Umbilical cord (tissue), 2 donors: ENCODE measurements at places on chromosomes 12 and 14. TPM values are rescaled to one million over a fixed set of nuclear protein-coding genes. Genes with fewer than 3 reads are reported as not detected.

Gene CIDEB
- total RNA-seq: 4.8 TPM

- no peak for DNase-seq
Observed at GRCh38 chr12:10909462-10909861, at the start of gene TAS2R13. Gene TAS2R13 (minus strand): TSS chr12:10909562. CDS start chr12:10909298, 264 bp downstream.

DNA sequence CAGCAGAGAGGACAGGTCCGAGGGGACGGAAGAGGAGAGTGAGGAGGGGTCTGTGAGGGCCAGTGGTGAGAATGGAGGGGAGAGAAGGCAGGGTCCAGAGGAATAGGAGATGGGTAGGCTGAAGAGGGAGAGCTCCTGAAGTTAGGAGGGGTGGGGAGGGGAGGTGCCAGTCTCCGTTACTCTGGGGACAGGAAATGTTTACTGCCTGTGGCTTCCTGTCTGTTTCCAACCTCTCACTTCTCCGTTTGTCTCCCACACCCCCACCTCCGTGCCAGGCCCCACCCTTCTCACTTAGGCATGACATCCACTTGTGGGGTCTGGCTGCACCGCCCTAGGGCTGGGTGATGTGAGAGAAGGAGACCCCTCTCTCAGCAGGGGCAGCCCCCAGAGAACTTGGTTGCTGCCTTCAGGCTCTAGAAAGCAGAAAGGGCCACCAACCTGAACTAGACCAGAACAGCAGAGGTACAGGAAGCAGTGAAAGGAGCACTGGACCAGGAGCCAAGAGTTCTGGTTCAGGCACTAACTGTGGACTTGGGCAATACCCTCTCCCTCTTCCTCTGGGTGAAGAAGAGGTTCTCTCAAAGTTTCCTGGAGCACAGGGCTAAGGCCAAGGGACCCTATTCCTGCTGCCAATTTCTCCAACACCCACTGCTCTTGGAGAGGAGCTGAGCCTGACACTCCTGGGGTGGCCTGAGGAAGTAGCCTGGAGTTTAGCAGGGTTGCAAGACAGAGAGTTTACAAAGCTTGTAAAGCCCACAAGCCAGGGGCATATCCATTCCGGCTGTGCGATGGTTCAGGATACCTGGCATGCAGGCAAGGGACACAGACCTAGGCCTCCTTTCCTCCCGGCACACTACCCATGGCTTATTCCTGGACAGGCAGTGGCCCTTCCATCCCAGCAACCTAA, 5.5 kb downstream of the ITGA5 start:
- no peak for DNase-seq

Gene FOXA1
- total RNA-seq: 2.9 TPM

- DNase-seq: no peak
Observed at GRCh38 chr12:69529021-69529420, 56.2 kb upstream of the CCT2 start.

DNA sequence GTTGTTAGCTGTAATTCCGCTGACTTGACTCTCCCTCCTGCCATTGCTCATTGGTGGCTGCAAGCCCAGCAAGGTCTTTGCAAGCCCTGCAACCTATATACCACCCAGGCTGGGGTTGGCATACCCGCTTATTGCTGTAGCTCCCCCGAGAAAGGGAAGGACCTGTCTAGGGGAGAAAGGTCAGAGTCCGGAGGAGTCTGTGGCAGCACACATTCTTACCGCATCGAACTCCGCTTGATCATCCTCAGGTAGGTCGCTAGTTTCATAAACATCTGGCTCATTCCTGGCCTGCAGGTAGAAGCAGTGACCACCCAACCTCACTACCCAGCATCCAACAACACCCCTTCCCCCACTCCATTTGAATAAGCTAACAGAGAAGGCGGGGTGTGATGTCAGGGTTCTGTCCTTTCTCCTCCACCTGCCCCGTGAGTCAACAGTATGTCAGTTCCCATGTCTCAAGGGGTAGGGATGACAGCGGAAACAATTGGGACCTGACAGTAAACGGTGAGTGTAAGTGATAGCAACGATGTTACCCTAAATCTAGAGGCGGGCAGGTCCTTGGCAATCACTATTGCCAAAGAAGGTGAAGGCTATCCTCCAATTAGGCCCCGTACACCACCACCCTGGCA, 1.1 kb downstream of the DCTN2 start:
- no peak for DNase-seq

Gene SIX1
- 1.2 TPM for total RNA-seq

DNA sequence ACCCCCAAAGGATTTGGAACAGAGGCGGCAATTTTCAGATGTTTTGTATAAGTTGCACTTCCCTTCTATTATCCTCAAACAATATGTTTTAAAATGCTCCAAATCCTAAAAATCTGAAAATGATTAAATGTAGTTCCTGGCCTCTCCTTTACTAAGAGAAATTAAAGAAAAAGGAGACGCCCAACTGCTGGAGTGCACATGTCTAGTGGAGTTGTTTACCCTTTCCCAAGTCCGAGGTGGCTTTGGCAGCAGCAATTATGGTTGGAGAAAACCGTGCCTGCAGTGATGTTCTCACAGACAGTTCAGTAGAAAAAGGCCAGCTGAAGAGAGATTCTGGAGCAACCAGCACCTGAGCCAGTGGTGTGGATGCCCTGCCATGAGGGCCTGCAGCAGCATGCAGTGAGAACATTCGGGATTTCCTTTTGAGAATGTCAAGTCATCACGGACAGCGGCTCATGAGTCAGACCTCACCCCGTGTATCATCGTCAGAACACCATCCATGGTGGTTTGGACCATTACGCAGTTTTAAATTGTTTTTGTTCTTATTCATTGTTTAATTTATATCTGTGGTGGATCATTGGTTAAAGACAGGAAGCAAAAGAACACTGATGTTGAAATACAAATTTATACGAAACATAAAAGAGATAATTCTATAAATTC, 179.0 kb upstream of the KRR1 start:
- DNase-seq: no peak

DNA sequence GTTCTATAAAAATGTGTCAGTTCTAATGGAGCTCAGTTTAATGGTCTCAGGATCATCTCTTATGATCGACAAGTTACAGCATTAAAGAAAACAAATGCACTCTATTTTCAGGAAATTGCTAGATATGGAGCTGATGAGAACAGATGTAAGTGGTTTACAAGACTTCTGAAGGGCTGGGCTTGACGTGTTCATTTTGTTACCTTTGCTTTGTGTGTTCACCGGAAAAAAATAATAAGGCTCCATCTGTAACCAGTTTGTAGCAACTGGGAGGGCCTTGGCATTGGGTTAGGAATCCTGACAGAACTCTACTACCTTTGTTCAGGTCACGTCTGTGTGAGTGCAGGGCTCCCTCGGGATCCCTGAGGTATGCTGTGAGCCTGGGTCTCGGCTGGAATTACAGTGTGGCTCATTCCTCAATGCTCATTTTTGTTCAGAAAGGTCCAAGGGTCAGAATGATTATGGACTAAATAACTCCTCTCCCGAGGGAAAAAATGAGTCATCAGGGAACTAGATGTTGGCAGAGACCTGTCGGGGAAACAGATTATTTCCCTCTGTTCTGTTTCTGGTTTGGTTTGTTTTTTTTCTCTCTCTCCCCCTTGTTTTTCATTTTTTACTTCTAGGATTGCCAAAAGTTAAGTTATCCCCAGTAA, 158.0 kb downstream of the SLC5A8 start:
- DNase-seq: peak; percentile 28

DNA sequence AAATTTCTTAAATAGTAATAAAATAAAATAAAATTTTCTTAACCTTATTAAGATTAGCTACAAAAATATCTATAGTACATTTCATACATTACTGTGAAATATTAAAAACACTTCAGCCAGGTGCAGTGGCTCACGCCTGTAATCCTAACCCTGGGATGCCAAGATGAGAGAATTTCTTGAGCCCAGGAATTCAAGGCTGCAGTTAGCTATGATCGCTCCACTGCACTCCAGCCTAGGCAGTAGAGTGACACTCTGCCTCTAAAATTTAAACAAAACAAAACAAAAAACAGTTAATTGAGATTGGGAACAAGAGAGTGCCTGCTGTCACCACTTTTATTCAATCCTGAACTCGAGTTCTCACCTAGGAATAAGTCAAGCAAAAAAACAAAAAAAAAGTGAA, 95.0 kb upstream of the CPNE8 start:
- no peak for DNase-seq

Gene OVCH1
- total RNA-seq: not detected

DNA sequence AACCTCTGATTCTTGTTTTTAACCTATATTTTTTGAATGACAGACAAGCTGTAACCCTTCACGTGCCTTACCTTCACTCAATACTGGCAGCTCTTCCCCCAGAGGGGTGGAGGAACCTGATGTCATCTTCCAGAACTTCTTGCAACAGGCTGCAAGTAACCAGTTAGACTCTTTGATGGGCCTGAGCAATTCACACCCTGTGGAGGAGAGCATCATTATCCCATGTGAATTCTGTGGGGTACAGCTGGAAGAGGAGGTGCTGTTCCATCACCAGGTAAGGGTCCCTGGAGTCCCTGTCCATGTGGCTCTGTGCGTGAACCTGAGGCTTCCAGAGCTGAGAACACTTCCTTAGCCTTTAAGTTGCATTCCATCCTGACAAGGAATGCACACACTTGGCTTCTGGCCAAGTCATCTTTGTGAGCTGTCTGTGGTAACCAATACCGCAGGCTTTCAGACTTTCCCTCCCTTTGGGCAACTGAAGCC, 22.7 kb downstream of the TRAFD1 start:
- DNase-seq: peak; percentile 45

DNA sequence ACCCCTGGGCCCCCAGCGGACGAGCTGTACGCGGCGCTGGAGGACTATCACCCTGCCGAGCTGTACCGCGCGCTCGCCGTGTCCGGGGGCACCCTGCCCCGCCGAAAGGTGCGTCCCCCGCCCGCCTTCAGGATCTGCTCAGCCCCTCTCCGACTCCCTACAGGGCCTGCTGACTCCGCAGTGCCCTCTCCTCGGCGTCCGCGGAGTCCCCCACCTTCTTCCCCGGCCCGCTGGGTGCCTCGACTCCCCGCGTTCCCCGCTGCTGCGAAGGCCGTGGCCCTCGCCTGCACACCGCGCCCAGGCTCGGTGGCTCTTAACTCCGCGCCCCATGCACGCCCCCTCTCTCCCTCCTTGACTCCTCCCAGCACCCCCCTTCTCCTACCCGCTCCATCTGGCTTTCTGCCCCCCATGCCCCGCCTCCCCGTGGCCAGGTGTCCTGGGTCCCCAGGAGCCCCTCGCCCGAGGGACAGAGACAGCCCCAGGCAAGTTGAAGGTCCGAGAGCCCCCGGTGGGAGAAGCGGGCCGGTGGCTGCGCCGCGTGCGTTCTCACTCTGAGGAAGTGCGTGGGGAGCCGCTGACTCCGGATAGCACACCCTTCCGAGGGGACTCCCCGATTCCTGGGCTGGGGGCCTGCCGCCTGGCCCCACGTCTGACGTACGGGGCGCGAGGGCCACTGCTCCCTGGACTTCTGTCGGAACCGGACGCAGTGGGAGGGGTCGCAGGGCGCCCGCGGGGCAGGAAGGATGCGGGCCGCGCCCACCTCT, 594 bp downstream of the TAMALIN start:
- DNase-seq: peak; percentile 46

DNA sequence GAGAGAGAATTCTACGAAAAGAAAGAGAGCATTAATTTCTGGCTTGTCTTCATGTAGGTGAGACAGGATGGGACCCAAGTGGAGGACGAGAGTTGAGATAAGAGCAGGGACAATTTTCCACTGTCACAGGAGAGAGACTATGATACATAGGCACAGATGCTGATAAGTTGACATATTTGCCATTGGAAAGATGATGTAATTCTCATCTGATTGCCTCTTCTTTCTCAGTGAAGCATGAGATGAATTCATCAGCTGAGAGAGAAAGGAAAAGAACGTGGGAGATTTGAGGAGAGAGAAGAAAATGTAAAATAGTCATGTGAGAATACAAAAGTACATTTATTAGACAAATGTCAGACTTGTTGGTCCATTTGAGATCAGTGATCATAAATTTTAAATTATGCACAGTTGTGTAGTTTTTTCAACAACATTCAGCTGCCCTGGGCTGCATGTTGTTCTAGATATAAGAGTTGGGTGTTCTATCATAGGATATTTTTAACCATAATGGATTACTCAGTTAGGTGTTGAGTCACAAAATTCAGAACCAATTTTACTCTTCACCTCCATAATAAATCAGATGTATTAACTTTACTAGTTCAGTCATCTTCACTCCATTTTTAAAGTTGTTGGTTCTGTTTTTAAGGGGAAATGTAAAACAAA, 222.9 kb downstream of the DPY19L2 start:
- DNase-seq: no peak

GRCh38 chr12:132018193-132018916, 68.6 kb downstream of the EP400 start:
- no peak for DNase-seq

- peak; percentile 32 for DNase-seq
Observed at GRCh38 chr12:79174626-79175025, 310.1 kb downstream of the SYT1 start.

GRCh38 chr12:77667101-77667500, 163.6 kb upstream of the NAV3 start:
- no peak for DNase-seq

DNA sequence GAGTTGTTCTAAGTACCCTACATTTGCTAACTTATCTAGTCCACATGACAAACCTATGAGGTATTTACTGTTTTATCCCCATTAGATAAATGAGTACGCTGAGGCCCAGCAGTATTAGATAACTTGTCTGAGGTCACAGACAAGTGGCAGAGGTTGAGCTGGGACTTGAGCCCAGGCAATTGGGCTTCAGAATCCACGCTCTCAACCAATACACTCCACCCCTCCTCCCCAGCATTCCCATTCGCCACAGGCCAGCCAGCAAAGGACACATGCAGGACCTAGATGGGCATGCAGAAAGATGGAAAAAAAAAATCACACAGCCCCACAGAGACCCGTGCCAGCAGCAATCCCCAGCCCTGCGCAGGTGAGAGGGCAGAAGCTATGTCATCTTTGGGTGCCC, 12.4 kb downstream of the HDAC7 start:
- no peak for DNase-seq

DNA sequence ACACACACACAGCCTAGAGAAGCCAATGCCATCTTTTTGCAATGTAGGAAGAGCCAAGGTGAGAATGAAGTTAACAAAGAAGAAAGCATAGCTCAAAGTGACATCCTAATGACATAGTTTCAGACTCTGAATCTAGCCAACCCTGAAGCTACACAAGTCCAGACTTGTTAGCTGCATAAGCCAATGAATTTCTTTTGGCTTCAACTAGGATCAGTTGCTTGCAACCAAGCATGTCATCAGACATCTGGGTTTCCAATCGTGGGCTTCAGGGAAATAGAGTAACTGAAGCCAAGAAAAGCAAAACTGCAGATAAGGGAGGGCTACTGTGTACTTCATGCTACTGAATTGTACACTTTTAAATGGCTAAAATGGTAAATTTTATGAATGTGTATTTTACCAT, 4.4 kb upstream of the GPHN start:
- peak; percentile 11 for DNase-seq

Gene OASL
- total RNA-seq: 1.2 TPM

Gene GLT1D1
- total RNA-seq: 0.48 TPM

GRCh38 chr12:123270214-123271000, 1.2 kb downstream of the CDK2AP1 start:
- DNase-seq: peak; percentile 57

GRCh38 chr12:21690704-21691368, 33.2 kb upstream of the LDHB start:
- no peak for DNase-seq

GRCh38 chr12:11524446-11524845, 125.0 kb upstream of the ETV6 start:
- no peak for DNase-seq
